Stimulated activated CD8-positive, alpha-beta memory T cell treated with anti-CD3 and anti-CD28 coated beads, Interleukin-7, amount 100 ng/mL, for 1 hour (primary cell): ENCODE measurements at places on chromosomes 13 and 19.
A peak's percentile ranks its signal among the peaks of the same experiment; 100 is the strongest.

- DNase-seq: no peak
These were observed 5.3 kb upstream of the MYBPC2 start for GRCh38 chr19:50427318-50427925.

DNA sequence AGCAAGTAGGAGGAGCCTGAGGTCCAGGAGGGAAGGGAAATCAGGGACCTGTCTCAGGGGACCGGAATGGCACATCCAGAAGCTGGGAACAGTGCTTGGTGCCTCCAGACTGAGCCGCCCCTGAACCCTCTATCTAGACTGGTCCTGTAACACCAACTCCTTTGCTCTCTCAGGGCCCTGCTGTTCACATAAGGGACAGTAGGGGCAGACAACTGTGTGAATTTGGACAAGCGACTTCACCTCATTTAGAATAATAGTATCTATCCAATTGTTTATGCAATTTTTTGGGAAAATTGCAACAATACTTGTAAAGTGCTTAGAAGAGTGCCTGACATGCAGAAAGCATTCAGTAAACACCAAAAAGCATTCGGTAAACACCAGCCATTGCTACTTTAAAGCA is 14.0 kb downstream of the SYMPK start:
- no peak for DNase-seq

DNA sequence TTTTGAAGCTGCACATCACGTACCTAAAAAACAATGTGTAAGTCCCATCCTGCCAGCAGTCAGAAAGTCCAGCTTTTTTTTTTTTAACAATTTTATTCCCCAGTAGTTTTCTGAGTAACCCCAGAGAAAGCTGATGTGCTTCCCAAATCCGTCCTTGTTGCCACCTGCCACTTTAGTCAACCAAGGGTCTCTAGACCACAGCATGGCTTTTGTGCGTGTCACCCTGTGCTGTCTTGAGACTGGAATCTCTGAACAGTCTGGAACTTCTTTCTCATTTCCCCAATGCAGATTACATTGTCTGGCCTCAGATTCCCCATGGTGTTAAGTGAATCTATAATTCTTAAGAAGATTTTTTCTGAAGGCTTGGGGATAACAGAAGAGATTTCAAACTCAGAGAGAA is 289.2 kb upstream of the KLF12 start:
- DNase-seq: no peak

DNA sequence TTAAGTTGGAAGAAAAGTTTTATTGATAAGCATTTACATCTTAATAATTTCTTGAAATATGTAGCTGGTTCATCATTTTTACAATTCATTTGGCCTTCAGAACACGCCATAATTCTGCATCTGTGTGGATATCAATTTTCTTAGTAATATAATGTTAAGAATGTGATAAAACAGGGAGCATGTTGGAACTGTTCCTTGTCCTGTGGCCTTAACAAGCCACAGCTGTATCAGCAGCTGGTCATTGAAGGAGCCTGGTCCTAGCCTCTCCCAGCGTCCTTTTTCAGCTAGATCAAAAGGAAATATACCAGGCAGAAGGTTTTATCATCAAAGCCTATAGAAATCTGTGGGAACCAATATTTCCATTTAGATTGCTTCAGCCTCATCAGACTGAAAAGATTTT is 421.8 kb downstream of the SPRY2 start:
- DNase-seq: no peak

GRCh38 chr19:31352782-31353651 is 3.8 kb upstream of the TSHZ3 start:
- DNase-seq: no peak

- no peak for DNase-seq
These were observed 258.8 kb upstream of the SPRY2 start for GRCh38 chr13:80599765-80600164.

DNA sequence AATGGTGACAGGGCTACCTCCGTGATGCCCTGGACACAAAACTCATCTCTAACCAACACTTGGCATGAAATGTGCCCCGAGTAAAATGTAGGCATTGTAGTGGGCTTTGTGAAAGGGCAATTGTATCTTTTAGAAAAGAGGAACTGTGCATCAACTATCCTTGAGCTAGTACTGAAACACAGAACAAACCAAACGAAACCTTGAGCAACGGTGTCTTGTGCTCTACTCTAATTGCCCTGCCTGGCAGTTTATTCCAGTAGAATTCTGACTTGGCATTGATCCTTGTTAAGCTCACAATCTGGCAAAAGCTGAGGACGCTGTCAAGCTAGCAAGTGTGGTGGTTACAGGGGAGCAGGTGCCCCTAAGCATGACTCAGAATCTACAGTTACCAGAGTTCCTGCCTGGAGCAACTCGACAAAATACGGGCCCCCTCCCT is 707.1 kb upstream of the SPRY2 start:
- no peak for DNase-seq

DNA sequence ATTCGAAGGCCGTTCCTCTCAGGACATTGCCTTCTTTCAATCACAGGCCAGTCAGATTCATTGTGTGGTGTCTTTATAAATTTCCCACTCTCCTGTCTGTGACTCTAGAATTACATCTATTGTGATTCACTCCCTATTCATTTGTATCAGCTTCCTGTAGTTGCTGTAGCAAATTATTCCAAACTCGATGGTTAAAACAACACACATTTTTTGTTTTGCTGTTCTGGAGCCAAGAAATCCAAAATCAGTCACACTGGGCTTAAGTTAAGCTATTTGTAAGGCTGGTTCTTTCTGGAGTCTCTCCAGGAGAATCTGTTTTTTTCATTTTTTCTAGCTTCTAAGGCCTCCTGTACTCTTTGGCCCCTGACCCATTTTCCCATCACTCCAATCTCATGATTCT is 1487.0 kb upstream of the SLC10A2 start:
- no peak for DNase-seq

- DNase-seq: no peak
These were observed 86.5 kb upstream of the ABCC4 start for GRCh38 chr13:95387733-95388207.

DNA sequence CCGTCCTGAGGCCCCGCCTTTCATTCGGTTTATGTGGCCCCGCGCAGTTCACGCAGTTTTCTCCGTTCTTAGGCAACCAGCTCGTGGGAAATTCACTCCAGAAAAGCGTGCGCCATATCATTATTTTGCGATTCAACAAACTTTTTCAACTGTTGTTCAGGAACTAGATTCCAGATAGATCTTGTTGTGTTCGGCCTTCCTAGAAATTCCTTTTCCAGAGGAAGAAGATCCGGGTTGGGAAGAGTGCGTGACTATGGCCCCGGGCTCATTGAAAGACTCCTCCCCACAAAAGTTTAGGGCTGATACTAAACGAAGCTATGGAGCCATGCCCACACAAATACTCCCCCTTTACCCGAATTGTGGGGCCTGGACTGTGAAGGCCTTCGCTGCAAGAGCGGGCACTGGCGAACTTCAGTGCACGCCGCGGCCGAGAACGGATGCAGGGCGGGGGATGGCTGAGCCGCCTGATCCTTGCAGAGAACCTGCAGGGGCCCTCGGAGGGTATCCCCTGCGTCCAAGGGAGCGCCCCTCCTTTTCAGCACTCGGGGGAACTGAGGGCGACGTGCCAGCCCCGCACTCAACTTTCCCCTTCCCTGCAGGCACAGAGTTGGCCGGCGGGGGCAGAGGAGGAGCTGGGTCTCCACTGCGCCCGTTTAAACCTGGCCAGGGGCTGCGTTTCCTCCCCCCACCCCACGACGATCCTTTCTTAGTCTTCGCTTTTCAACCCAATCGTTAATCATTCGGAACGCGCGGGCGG is 904 bp upstream of the SOX1 start:
- DNase-seq: no peak

DNA sequence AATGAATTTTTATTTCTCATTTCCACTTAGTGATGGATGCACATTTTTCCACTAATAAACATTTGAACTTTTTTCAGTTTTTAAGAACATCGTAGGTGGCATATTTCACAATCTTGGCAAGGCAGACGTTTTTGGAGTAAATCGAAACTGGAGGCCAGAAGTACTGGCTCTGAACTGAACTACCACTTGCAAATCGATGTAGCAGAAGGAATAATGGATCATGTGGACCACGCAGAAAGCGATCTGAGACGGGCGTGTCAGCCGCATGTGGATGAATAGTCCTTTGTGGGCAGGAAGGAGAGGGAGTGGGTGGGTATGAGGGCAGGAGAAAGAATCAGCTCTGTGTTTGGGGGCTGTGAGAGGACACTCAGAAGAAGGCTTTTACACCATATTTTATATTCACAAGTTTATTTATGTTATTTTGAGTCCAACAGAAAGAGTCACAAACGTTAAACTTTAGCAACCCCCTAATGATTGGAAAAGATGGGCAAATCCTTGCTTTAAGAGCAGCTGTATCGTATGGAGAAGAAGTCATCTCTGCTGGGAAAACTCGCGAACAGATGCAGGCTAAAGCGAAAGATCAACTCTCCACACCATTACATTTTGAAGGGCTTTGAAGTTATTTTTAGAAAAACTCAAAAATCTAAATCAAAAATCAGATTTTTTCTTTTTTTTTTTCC is 90.5 kb downstream of the COL4A2 start:
- no peak for DNase-seq

DNA sequence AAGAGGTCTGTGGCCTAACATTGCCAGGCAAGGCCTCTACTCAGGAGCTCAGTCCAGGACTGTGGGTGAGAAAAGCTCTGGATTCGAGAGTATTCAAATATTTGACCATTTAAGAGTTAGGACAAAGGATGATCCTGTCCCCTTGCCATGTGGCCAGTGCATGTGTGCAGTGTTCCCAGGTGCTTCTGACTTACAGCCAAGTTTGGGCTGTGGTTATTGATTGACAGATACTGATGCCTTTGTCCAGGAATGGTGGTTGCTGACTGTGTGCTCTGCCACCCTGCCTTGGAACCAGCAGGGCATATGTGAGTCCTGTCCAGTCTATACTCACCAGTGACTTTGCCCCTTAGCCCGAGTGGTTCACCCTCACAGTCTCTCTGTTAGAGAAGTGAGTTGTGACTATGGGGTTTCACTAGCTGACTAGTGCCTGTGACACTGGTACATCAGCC is 51.9 kb downstream of the GARRE1 start:
- DNase-seq: no peak

DNA sequence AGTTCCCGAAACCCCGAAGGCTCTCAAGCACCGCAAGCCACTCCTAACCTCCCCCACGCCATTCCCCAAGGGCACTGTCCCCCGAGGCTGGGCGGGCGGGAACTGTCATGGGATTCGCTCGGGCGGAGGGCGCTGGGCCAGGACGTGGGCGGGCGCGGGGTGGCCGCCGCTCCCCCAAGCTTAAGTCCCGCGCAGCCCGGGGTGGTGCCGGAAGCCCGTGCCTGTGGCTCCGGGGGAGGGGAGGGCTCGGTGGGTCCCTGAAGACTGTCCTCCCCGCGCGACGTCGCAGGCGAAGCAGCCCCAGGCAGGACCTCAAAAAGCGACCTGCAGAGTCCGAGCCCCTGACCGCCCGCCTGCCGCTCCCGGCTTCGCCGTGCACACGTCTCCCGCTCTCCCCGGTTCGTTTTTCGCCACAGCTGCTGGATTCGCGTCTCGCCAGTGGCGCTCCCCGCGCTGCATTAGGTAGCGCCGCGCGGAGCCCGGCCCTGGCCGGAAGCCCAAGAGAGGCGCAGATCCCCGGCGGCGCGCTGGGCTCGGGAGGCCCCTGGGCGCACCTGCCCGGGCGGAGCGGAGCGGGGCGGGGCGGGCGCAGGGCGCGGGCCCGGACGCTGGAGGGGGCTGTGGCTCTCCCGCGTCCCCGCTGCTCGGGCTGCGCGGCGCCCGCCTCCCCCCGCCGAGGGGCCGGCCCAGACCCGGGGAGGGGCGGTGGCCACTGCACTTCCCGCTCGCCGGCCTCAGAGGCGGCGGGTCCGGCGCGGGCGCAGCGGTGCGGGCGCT is at the start of gene FARP1:
Gene FARP1 (plus strand): TSS at position 715 of the 777 bp plus-strand sequence. CDS start 70,149 bp downstream, outside the sequence.
- DNase-seq: no peak

DNA sequence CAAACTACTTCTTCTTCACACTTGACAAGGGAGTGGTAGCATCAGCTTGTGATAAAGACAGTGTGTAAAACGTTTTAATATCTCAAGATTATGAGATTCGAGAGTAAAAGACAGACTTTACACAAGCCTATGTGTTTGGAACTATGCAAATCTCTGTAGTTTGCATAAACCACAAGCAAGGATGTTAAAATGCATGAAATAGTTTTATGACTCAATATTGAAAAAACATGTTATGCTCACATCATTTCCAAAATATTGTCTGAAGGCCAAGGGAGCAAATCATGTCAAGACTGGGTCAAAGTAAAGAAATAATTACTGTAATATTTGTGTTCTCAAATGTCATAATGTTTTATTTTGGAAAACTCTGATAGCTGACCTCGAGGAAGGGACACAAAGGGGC is 316.8 kb upstream of the KLF12 start:
- DNase-seq: no peak

GRCh38 chr19:44476559-44477408 is 23.5 kb downstream of the ZNF180 start:
- no peak for DNase-seq

DNA sequence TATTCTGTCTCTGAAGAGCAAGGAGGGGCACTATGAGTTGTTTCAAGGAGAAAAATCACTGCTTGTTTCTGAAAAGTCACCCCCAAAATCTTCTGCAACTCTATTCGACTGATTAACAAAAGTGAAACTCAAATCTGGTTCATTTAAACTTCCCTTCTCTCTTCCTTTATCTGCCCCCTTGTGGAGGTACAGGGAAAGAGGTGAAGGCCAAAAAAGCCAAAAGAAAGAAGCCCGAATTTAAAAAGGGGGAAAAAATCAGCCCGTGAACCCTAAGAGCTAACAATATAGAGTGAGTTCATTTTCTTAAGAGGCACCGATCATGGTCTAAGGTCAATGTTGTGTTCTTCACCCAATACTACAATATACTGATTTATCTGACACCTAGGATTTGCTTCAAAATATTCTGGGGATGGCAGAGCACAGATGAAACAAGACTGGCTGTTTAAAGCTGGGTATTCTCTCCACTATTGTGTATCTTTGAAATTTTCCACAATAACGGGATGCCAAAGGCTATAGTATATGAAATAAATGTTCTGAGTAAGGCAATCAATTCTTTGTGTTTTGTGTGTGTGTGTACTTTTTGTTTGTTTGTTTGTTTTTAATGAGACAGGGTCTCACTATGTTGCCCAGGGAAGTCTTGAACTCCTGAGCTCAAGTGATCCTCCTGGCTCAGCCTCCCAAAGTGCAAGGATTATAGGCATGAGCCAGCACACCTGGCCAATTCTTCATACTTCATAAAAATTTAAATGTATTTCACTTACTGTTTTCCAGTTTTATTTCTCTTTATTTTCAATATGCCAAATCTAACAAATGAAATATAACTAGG is 55.0 kb upstream of the EEF1AKMT1 start:
- peak; percentile 4 for DNase-seq

DNA sequence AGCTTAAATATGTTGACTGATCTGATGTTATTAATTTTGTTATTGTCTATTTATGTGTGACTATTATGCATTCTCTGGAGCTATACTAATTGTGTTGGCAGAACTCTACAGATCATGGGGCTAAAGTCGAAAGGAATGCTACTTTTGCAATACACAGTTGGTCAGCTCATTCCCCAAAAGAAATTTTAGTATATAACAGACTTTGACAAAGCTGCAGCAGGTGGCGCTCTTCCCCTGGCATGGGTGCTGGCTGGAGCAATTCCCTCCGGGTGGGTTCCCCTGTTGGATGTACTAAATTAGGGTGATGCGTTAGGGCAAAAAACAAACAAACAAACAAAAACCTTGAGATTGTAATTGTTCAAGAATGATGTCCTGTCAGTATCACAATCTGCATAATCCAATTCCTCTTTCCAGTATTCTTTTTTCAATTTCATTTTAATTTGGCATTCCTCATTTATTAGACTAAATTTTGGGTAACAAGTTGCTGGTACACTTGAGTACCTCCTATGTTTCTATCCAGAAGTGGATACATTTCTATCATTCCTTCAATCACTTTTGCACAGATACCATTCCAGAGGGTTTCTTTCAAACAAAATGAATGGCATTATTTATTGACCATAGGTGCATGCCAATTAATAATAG is 322.8 kb upstream of the EDNRB start:
- no peak for DNase-seq

GRCh38 chr13:94896238-94896637 is 183.9 kb upstream of the SOX21 start:
- DNase-seq: no peak
